CD4-positive, CD25-positive, alpha-beta regulatory T cell (primary cell): ENCODE measurements at places on chromosomes 7 and 10. TPM values are rescaled to one million over a fixed set of nuclear protein-coding genes. Genes with fewer than 3 reads are reported as not detected.

C7orf57 gene
- not detected for total RNA-seq

C10orf53 gene
- not detected for total RNA-seq

ACTR3C gene
- total RNA-seq: 17.2 TPM

MUC12 gene
- not detected for total RNA-seq

GPR85 gene
- not detected for total RNA-seq

MGMT gene
- total RNA-seq: 18.7 TPM

HGF gene
- total RNA-seq: 0.57 TPM

FAM20C gene
- total RNA-seq: not detected

DNA sequence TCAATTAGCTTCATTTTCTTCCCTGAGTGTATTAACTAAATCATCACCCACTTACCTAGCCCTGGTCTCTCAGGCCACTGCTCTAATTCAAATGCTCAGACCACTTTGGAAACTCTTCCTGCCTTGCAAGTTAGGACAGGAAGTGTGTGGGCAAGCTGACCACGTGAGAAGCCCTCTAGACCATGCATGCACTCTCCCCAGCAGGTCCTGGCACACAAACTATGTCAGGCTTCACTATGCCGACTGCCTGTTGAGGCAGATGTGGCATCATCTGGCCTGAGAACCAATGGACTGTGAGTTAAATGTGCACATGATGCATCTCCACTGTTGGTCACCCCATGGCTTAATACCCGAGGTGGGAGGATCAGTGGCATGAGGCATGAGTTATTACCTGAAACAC is 439.6 kb downstream of the GRID1 start:
- DNase-seq: no peak

GRCh38 chr10:100742936-100743335 is 2.4 kb upstream of the PAX2 start:
- no peak for DNase-seq

DNA sequence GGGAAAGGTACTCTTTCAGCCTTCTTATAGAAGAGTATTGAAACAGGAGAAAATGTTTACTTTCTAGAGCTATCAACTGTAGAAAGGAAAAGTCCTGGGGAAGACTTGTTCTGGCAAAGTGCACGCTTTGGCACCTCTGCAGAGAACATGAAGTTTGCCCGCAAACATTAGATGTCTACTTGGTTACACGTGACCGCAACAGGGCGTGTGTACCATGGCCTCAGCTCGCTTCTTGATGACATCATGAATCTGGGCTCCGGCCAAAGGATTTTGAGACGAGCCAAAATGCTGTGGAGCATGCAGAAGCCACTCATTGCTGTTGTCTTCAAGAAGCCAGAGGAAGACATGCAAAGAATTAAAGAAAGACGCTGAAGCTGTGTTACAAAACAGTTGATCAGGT is 8.6 kb upstream of the TAS2R60 start:
- no peak for DNase-seq

- no peak for DNase-seq
Measured at GRCh38 chr7:139249179-139249810, 18.3 kb downstream of the UBN2 start.

- DNase-seq: no peak
Measured at GRCh38 chr7:140024585-140024984, 38.2 kb downstream of the PARP12 start.

GRCh38 chr7:137036768-137037167 is 168.3 kb downstream of the CHRM2 start:
- no peak for DNase-seq

GRCh38 chr7:42932811-42933591 is 825 bp downstream of the MRPL32 start:
- DNase-seq: peak; percentile 25

DNA sequence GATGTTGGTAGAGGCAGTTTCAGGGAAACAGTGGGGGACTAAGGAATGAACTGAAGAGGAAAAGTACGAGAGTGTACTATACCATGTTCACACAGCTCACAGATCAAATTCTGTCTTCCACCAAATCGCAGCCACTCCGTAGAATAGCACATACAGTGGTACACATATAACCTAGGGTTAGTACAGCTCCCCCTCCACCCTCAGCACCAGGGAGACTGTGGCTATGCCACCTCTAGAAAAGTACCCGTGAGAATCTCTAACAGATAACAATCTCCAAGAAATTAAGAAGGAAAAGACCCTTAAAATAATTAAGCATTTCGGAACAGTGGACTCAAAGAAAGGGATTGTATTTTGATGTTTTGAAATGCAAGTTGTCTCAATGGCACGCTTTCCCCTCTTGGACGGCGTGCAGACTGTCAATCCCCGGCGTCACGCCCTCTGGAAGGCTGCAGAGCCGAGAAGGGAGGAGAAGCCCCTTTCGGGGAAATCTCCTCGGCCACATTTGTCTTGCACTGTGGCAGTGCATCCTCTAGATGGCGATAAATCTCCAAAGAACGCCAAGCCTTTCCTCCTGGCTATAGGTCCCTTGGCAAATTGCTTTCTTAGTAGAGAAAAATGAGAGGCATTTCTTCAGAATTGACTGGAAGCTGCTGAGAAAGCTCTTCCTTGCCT is 345.0 kb downstream of the REEP3 start:
- peak; percentile 4 for DNase-seq

DNA sequence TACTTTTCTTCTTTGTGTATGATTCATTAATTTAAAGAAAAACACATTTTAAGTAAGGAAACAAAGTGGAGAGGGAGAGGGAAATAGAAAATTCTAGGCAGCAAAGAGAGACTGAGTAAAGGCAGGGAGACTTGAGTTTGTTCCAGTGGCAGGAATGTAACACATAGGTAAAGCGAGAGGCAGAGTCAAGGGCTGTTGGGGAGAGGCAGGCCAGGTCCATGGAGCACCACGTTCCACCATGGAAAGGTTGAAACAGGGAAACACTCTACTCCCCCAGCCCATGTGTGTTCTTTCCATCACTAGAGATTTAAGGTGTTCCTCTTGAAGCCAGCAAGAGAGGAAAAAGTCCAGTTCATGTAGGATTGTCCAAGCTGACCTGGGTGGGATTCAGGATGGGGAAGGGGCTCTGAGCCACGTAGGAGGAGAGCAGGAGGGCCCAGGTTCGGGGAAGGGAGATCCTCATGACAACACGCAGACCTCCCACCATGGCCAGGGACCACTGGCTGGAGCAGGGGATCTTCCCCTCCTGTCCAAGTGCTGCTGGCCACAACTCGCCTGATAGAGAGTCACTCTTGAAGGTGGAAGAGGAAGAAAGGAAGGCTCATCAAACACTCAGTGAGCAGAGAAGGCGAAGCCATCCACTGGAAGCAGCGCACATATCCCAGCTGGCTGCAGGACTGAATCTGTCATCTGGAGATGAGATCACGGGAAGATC is 666.4 kb upstream of the MKI67 start:
- no peak for DNase-seq

- no peak for DNase-seq
Measured at GRCh38 chr10:100888957-100889356, 23.8 kb upstream of the SLF2 start.

- DNase-seq: peak; percentile 58
Measured at GRCh38 chr10:97494863-97495506, 3.2 kb downstream of the MMS19 start.

DNA sequence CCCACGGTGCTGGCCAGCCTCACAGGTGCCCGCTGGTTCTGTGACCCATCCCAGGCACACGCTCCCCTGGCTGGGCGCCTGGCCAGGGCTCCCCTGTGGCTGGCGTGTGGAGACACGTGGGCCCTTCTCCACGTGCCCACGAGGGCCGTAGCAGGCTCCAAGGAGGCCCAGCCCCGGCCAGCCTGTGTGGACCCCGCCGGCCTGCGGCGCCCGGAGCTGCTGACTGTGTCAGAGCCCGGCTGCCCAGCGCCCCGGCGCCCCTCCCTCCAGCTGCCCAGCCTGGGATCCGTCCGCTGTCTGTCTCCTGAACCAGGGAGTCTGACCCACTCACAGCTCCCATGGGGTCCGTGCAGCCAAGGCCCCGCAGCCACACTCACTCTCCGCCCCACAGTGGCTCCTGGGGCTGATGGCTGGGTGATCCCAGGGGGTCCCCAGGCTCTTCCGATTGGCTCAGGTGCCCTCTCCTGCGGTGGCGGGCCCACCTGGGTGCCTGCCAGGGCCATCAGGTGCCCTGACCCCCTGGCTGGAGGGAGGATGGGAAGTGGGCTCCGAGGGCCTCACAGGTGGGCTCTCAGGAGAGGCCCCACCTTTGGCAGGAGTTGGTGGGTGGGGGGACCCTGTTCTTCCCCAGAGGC is 9.6 kb downstream of the TMEM184A start:
- no peak for DNase-seq

GRCh38 chr7:31358467-31358866 is 17.9 kb upstream of the NEUROD6 start:
- DNase-seq: no peak

GRCh38 chr10:119776536-119776935 is 50.7 kb downstream of the INPP5F start:
- DNase-seq: no peak

- DNase-seq: no peak
Measured at GRCh38 chr10:116080553-116080952, 192.5 kb downstream of the GFRA1 start.

- no peak for DNase-seq
Measured at GRCh38 chr10:47349516-47349915, 1.4 kb downstream of the RBP3 start.

- no peak for DNase-seq
Measured at GRCh38 chr10:31042670-31043069, 11.0 kb upstream of the ZNF438 start.

DNA sequence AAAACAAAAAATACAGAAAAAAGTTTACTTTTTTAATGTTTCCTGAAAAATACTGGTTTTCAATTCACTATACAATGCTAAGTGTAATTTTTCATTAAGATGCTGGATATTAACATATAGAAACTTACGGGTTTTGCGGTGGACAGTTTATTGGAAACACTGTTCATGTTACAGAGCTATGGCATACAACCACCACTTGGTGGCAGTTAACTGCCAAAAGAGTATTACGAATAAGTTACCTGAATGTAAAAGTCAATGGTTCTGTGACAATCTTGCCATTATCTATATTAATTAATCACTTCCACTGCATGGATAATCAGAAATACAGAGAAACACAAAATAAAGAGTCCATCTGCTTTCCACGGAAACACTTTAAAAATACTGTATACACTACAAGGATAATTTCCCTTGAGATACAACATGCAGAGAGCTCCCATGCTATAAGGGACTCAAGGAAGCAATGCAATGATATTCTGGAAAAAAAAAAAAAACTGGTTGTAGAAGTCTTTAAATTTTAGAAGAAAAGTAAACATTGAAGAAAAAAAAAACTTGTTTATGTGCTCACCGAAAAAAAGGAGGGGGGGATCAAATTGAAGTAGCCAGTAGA is 97.0 kb downstream of the TPK1 start:
- no peak for DNase-seq
